Effector CD8-positive, alpha-beta T cell (primary cell): ENCODE measurements at places on chromosomes 6 and 20.

DNA sequence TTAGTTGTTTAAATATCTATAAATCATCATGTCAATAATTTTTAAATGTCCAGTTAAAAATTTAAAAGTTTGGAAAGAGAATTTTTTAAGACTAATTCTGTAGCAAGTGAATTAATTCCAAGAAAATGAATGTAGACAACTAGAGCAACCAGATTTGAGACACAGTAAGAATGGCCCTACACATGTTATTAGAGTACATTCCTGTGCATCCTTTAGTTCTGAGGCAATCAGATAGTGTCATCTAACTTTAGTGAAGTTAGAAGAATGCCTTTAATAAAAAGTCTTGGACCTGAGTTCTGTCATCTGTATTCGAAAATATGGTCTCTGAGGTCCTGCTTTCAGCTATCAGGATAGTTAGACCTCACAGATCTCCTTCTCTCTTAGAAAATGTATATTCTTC lies 63.7 kb downstream of the HIVEP2 start:
- no peak for DNase-seq

- DNase-seq: no peak
Observed at GRCh38 chr20:63163596-63164483, 52.1 kb downstream of the YTHDF1 start.

GRCh38 chr6:50848989-50849795 lies 30.5 kb downstream of the TFAP2B start:
- DNase-seq: no peak

- no peak for DNase-seq
Observed at GRCh38 chr6:139422105-139423036, 47.9 kb upstream of the CITED2 start.

DNA sequence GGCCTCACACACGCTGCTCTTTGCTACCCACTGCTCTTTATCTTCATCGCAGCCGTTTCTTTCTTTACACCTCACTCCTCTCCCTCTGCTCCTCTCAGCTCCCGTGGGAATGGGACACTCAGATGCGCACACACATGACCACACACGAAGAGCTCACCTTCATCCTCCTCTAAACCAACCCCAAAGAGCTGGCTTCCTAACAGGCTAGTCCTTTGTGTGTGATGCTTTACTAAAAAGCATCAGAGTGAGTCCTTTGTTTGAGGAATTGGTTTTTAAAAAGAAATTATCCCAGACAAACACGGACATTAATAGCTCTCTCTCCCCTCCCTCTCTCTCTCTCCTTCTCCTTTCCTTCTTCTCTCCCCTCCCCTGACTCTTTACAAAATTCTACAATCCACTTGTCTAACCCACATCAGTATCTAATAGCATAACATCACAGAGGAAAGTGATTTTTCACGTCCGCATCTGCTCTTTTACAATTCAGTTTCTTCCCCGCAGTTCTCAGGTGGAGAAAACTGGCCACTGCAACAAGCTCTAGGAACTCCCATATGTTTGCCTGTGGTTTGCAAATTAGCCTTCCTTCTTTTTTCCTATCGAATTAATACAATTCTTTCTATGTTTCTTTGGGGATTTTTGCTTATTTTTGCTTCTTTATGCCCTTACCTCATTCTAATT lies 306.8 kb upstream of the CNR1 start:
- no peak for DNase-seq

GRCh38 chr6:158499601-158500000 lies 60.3 kb upstream of the TMEM181 start:
- no peak for DNase-seq

DNA sequence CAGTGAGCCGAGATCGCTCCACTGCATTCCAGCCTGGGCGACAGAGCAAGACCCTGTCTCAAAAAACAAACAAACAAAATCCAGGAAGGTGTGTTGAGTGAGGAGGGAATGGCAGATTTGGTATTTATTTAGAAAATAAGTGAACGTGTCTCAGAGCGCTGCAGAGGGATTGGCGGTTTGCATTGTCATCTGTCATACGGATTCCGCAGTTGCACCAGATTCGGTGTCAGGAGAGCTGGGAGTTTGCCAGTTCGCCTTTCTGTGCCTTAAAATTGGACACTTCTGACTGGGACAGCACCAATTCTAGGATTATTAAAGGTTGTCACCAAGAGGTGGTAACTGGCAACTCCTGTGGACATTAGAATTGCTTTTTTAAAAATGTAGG lies 912 bp downstream of the SNRNP48 start:
- DNase-seq: no peak

GRCh38 chr20:56373942-56374341 lies 15.2 kb downstream of the FAM210B start:
- no peak for DNase-seq

- no peak for DNase-seq
Observed at GRCh38 chr6:47567586-47567985, 90.0 kb downstream of the CD2AP start.

DNA sequence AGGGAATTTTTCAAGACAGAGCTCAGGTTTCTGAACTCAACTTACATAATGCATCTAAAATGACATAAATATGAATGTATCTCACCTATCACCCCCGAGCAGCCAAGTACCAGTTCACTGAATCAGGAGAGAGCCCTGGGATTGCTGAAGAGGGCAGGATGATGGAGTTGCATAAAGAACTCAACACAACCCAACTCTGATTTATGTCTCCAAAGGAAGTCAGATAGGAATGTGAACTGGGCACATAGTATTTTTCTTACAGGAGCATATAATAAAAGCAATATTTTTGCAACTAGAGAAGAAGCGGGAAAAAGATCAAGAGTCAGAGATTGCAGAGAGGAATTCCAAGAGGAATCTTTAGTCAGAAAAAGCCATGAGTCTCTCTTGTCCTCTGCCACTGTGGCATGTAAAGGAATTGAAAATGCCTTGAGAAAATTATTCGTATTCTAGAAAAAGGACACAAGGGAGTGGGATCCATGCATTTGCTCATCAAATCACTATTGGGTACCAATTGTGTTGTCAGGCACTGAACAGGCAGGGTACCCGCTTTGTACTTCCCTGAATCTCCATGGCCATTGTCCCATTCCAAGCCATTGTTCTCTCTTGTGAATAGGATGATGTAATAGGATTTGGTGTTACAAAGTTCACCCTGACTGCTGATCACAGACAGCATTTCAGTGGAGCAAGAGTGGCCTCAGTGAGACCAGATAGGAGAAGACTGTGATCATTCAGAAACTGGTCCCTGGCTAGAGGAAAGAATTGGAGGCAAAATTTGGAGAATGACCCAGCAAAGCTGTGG lies 16.3 kb downstream of the RIN2 start:
- DNase-seq: no peak
